Stimulated activated CD4-positive, alpha-beta T cell treated with anti-CD3 and anti-CD28 coated beads, Interleukin-12 subunit alpha, Interleukin-12 subunit beta, amount 100 ng/mL, for 4 hours (primary cell): ENCODE measurements at places on chromosomes 4 and X.

- peak; percentile 4 for DNase-seq
These were observed 53.9 kb downstream of the ENPP6 start for GRCh38 chr4:184163813-184164212.

DNA sequence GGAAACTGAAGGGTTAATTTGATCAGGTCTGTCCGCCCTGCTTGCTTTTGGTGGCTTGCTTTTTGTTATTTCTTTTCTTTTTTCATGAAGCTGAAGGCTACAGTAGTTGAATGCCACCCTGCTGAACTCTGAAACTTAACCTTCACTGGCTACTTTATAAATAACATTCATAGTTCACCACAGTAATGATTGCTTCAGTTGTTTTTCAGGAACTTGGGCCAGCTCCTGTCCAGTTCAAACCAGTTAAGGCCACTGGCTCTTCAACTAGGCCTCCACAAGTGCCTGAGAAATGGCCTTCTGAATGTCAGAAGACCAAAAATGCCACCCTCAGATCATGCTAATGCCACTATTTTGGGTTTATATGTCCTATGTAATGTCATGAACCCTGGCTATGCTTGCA is 7.7 kb upstream of the ASB9 start:
- no peak for DNase-seq

GRCh38 chr4:123102897-123103471 is 180.6 kb upstream of the NUDT6 start:
- DNase-seq = no peak

DNA sequence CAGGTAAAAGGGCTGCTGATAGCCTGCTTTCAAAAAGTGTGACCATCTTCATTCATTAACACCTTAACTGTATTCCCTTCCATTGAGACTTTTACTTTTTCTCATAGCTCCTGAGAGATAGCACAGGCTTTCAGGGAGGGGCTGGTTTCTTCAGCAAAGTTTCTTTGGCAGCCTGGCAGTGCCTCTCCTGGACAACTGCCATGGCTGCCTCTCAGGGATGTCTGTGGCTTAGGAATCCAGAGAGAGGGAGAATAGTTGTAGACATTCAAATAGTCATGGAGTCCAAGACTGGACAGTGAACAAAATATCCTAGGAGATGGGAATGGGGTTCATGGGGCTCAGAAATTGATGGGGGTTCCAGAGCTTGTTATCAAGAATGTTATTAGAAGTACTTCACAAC is 81.1 kb downstream of the FAM47B start:
- DNase-seq = no peak

- no peak for DNase-seq
These were observed 132.3 kb downstream of the PDLIM5 start for GRCh38 chr4:94583914-94584641.

DNA sequence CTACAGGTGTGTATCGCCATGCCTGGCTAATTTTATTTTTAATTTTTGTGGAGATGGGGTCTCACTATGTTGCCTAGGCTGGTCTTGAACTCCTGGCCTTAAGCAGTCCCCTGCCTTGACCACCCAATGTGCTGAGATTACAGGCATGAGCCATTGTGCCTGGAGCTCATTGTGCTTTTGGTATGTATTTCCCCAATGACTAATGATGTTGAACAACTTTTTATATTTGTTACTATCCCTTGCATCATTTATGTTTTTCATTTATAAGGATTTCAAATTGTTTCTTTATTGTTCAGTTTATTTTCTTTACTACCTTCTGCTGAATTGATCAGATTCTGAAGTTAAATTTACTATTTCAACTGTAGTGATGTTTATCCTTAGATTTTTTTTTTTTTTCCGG is 199.7 kb downstream of the CEP135 start:
- no peak for DNase-seq

- no peak for DNase-seq
These were observed 17.2 kb downstream of the TRPC3 start for GRCh38 chr4:121934635-121935034.

DNA sequence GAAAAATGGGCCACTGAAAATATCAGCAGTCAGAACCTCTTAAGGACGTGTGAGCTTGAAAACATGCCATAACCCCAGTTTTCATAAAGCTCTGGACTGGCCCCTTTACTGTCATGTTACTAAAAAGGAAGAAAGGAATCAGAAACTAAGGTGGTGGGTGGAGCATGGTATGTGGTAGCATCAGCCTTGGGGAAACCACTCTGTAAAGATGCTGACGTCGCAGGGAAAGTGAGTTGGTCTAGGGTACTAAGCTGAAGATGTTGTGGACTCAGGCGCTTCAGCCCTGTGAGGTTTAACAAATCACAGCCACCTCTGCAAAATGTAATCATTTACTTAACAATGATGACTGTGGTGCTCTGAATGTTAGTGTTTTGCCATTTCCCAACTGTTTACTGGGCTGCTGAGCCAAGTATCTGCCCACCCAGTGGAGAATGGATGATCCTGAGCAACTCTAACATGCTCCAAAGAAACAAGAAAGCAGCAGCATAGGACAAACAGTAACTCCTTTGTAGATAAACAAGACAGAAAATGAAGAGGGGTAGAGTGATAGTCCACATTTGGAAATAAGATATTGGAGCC is 33.4 kb downstream of the C4orf54 start:
- no peak for DNase-seq

DNA sequence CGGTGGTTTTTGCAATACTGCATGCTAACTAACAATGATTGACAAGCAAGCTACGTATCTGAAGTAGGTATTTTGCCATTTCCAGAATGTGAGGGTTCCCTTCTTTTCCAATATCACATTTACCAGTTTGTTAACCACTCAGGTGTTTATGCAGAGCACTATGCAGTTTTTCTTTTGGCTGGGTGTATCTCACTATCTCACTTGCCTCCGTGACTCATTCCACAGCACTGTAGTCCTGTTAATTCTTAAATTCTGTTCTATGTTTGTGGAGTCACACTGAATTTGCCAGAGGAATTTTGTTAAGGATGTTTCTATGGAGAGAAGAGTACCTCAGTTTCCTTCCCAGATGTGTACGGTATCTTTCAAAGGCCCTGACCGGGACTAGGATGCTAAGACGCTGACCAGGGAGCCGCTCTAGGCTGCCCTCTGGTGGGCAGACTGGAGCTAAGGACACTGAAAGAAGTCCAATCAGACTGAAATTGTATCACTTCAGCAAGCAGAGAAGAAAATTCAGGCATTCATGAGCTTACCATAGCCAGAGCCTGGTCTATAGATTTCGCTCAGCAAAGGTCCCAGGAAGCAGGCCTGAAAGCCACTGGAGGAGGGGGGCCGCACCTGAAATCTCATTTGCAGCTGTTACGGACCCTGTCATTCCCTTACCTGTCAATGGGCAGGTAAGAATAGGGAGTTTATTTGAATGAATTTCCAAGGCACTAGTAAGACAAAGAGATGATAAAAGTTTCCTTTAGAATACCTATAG is 388.4 kb upstream of the SPOCK3 start:
- DNase-seq = peak; percentile 0

DNA sequence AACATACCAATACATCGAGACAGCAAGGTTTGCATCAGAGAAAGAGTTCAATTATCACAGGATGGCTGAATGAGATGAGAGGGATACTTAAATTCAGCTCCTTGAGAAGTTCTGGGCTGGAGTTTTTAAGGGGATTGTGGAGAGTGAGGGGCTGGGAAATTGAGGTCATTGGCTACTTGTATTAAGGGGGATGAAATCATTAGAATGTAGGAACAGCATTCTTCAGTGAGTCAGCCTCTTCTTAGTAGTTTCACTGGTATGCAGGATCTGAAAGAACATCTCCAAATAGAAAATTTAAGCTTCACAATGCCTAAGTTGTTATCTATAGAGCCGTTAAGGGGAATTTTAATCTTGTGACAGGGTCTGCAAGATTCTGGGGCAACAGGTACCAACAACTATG is 211.6 kb upstream of the TAPT1 start:
- no peak for DNase-seq

DNA sequence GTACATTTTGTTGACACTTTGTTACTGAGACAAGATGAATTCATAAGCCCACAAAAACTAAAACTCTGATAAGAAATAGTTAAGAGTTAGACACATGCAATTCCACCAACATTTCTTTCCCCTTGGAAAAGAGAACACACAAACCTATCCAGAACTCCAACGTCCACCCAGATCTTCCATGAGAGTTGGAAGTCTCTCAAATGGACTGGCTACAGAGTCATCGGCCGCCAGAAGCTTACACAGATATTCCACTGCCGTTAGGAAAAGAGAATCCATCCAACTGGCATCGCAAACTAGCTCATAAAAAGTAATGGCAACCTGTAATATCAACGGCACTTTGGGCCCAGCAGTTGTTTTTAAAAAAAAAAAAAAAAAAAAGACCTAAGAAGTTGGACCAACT is 114.7 kb downstream of the PRKX start:
- DNase-seq = no peak
